Suppressor macrophage treated with lipopolysaccharide for 1 hour (primary cell): ENCODE measurements at places on chromosomes 5 and 9.
A peak's percentile ranks its signal among the peaks of the same experiment; 100 is the strongest.

- no peak for DNase-seq
These were observed 229.1 kb downstream of the NFIB start for GRCh38 chr9:14084867-14085266.

GRCh38 chr5:88846434-88846833 is 36.5 kb downstream of the MEF2C start:
- DNase-seq = no peak

- DNase-seq = peak; percentile 52
These were observed 31.6 kb downstream of the LMNB1 start for GRCh38 chr5:126808521-126808988.

DNA sequence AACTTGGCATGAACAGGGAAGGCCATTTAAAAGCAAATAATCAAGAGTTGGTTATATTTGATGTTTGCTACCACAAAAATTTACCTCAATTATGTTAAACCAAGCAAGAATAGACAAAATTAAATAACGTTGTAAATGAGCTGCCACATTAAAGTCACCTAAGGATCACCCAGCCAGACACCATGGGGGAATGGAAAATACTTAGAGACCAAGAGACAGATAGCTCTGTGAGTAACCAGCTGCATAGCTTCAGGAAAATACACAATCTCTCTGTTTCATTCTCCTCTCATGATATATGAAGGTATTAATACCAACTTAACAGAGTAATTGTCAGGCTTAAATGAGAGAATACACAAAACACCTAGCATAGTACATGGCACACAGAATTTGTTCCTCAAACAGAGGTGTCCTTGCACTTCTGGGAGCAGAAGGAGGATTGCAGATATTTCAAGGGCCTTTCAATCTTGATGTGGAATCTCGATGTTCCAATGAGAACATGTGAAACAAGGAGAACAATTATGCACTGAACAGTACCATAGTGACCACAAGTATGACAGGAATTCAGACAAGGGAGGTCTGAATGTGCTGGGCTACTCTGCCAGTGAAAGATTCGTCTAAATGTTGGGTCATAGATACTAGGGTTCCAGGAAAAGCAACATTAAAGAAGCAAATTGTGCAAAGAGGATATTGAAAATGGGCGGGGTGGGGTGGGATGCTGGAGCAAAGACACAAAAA is 18.6 kb downstream of the JAKMIP2 start:
- no peak for DNase-seq

DNA sequence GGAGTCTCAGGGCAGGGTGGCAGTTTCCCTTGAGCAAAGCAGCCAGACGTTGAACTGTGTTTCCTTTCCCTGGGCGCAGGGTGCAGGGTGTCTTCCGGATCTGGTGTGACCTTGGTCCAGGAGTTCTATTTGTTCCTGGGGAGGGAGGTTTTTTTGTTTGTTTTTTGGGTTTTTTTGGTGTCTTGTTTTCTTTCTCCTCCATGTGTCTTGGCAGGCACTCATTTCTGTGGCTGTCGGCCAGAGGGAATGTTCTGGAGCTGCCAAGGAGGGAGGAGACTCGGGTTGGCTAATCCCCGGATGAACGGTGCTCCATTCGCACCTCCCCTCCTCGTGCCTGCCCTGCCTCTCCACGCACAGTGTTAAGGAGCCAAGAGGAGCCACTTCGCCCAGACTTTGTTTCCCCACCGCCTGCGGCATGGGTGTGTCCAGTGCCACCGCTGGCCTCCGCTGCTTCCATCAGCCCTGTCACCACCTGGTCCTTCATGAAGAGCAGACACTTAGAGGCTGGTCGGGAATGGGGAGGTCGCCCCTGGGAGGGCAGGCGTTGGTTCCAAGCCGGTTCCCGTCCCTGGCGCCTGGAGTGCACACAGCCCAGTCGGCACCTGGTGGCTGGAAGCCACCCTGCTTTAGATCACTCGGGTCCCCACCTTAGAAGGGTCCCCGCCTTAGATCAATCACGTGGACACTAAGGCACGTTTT is 3.5 kb upstream of the PHYHD1 start:
- no peak for DNase-seq

- no peak for DNase-seq
These were observed 146.5 kb downstream of the CD180 start for GRCh38 chr5:67050125-67050524.

DNA sequence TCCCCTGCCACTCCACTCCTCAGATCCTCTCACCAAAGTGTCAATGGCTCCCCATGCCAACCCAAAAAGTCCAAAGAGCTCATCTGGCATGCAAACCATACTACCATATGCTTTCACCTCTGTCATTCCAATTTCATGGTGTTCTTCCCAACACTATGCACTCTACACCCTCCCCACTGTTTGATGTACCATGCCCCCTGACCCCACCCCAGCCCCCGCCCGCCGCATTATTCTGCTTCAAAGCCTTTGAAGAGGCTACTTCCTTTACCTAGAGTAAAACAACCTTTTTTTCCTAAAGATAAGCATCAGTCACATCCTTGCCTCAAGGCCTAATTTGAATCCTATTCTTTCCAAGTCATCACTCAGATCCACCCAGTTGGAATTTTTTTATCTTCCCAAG is 226.3 kb downstream of the DEPDC1B start:
- DNase-seq = no peak

GRCh38 chr5:38793099-38793498 is 52.7 kb upstream of the OSMR start:
- DNase-seq = no peak

DNA sequence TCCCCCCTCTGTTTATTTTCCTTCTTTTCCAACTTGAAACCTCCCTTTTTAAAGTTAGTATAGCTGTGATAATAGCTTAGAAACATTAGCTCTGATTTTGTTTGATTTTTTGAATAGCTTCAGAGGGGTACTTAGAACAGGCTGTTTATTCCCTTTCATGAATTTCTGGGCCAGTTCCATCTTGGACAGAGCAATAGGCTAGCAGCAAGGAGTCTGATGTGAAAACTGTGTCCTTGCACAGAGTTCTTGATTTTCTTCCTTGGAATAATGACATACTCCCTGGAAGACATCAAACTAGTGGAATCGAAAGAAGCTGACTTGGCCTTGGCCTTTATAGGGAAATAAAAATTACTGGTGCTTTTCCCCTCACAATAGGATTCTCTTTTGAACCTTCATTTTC is 32.9 kb downstream of the NTRK2 start:
- no peak for DNase-seq

DNA sequence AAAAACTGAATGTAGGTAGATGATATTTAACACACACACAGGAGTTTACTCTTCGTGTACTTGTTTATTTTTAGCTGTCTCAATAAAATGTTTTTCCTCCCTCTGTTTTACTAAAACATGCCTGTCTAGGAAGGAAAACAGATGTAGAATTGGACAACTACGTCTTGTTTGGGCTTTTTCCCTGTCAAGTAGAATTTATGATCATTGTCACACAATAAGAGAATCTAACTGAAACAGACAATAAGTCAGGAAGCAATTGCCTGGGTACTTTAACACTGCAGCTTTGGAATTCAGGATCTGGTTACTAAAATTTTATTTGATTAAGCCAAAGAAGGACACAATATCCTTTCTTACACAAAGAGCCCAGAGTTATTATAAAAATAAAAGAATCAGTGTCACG is 164.2 kb downstream of the ZDHHC21 start:
- no peak for DNase-seq

DNA sequence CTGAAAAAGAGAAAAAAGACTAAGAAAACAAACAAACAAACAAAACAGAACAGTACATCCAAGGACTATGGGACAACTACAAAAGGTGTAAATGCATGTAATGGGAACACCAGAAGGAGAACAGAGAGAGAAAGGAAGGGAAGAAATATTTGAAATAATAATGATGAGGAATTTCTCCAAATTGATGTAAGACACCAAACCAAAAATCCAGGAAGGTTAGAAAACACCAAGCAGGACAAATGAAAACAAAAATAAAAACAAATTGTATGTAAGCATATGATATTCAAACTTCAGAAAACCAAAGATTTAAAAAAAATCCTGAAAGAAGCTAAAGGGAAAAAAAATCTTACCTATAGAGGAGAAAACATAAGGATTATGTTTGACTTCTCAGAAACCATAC is 125.9 kb upstream of the ACTBL2 start:
- no peak for DNase-seq

DNA sequence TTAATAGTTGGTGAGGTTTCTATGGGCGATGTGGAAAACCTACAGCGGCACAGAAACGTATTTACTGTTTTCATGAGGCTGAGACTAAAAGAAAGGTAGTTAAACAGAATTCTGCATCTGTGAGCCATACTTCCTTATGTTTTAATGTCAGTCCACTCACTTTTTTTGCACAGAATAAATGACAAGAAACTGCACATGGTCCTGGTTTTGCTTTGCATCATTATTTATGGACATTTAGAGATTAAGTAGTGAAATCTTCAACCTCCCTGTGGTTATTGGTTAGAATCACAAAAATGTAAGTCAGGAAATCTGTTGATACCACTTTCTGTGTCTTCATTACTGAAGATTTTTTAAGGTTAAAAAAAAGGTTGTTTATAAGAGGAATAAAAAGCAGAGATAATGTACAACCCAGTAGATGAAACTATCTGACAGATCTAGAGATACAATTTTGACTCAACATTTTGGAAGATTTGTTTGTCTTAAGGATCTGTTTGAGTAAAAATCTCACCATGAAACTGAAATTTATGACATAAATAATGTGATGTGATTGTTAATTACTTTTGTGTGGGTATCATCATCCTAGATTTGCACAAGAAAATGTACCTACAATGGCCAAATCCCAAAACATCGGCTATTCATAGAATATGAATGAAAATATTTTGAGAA is 2.4 kb downstream of the PRR16 start:
- no peak for DNase-seq

- no peak for DNase-seq
These were observed 26.2 kb downstream of the PTCD2 start for GRCh38 chr5:72346398-72346797.

GRCh38 chr9:134455934-134456755 is 129.9 kb downstream of the RXRA start:
- DNase-seq = peak; percentile 93

- DNase-seq = no peak
These were observed 84.9 kb downstream of the NTRK2 start for GRCh38 chr9:84754461-84754860.

- DNase-seq = no peak
These were observed 442.5 kb upstream of the COX7C start for GRCh38 chr5:86175224-86175623.

- DNase-seq = peak; percentile 79
These were observed 156.2 kb upstream of the S1PR3 start for GRCh38 chr9:88835038-88835466.

- no peak for DNase-seq
These were observed 24.4 kb upstream of the LMX1B start for GRCh38 chr9:126589349-126589748.

DNA sequence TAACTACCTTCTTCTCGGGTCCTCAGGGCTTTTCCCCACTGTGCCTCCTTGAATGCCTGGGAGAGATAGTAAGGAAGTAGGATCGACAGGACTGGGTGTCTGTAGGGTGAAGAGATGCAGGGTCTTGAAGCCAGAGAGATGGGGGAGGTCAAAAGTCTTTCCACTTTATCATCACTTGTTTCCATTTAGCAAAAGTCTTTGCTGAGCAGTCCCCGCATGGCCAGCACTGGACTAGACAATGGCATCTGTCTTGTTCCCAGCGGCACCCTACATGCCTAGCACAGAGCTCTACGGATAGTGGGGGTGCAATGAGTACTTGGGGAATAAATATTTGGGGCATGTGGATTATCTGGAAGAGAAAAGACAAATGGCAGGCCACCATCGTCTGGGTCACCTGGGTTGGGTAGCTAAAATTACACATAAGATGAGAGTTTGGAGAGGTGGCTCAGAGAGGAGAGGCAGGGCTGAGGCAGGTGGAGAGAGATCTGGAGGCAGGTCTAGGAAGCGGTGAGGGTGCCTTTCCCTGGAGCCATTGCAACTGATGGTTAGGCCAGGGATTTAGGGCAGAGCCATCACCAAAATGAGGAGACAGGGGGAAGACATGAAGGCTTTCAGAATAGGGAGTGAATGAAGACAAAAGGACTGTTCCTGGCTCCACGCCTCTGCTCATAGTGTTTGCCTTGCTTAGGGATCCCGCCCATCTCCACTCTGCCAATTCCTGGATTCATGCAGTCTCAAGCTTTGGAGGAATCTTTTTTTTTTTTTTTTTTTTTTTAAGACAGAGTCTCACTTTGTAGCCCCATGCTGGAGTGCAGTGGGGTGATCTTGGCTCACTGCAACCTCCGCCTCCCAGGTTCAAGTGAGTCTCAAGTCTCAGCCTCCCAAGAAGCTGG is 250.8 kb upstream of the KLF4 start:
- DNase-seq = no peak

GRCh38 chr9:125428902-125429467 is 167.4 kb downstream of the GAPVD1 start:
- DNase-seq = no peak

- no peak for DNase-seq
These were observed 292.0 kb upstream of the SMC2 start for GRCh38 chr9:103802068-103802467.

GRCh38 chr5:30000231-30000630 is 1193.3 kb upstream of the CDH6 start:
- DNase-seq = no peak

GRCh38 chr5:154547551-154547950 is 69.5 kb upstream of the HAND1 start:
- DNase-seq = peak; percentile 15

DNA sequence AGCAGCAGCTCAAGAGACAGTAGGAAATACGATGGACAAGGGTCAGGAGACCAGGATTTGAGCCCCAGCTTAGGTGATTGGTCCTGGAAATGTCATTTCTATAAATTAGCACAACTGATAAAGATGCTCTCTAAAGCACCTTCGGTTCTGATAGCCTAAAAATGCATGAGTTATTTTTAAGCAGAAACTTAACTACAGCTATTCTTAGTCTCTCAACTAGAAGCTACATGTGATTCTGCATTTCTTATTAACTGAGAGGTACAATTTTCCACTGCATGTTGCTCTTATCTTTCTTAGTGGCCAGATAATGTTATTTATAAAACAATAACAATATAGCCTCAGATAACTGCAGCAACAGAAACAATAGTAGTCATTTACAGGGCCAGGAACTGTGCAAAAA is 136.4 kb downstream of the GRIA1 start:
- no peak for DNase-seq

GRCh38 chr9:89425921-89426383 is 72.0 kb downstream of the SEMA4D start:
- DNase-seq = no peak

GRCh38 chr5:68424799-68425537 is 209.4 kb downstream of the PIK3R1 start:
- peak; percentile 70 for DNase-seq

GRCh38 chr5:64213011-64213410 is 47.4 kb downstream of the RNF180 start:
- DNase-seq = no peak

- peak; percentile 8 for DNase-seq
These were observed 43.7 kb downstream of the FAF2 start for GRCh38 chr5:176491901-176492300.

DNA sequence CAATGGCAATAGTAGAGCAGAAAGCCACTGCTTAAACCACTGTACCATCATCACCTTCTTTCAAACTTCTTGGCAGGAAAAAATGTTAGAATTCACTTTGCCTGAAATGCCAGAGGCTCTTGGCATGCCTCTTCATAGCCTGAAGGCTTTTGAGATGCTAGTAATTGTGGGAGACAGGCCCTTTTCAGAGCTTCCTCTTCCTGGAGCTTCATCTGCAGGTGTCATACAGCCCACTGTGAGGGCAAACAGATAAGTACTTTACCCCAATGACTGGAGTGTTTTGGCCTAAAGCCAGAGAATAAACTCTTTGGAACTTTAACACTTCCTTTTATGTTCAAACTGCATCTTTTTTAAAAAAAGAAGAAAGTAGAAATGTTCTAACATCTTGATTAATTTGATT is 81.3 kb upstream of the TMEM171 start:
- DNase-seq = no peak

GRCh38 chr5:67095346-67096171 is 101.0 kb downstream of the CD180 start:
- peak; percentile 7 for DNase-seq
